Osteoblast (primary cell): ENCODE measurements at places on chromosomes 7 and 10.

- DNase-seq, result peak; percentile 78
Measured at GRCh38 chr7:157493776-157494175, 157.0 kb downstream of the DNAJB6 start.

DNA sequence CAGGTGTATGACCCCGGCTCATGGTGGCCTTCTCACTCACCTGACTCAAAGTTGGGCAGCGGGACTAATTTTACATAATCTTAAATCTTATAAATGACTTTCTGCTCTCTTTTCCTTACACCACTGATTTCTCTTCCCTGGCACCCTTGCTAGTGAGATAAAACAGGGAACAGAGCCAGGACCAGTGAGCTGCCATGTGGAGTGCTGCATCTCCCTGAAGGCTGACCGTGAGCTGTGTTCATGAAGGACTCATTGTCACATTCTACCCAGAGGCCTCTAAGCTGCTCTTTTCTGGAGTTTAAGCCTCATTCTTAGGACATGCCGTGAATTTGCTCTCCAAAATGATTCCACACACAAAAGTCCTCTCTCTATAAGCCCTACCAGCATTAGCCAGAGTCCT lies 762.3 kb downstream of the AUTS2 start:
- DNase-seq, result no peak

- DNase-seq, result no peak
Measured at GRCh38 chr7:33744293-33745075, 160.9 kb upstream of the BMPER start.

DNA sequence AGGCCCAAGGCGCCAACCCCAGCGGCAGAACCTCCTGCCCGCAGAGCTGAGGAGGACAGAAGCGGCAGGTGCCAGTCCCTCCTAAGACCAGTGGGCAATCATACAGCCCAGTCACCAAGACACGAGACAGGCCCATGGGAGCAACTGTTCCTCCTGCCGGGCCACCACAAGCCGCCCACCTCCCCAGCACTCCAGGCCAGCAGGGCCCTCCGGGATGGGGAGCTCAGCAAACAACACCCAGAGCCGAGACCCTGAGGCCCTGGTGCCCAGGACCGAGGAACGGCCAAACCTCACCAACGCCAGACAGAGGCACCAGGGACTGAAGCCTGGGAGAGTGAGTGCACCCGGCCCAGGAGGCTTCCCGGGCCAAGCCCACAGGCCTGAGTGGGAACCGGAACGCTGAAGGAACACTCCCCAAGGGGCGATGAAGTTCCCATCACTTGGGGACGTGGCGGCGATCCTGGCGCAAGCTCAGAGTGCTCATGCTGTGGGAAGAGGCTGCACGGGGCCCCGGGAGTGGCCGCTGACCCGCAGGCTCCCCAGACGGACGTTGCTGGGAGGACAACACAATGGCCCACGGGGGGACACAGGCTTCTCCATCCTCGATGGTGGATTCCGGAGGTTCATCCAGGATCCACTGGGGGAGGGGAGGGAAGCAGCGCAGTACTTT lies 35.1 kb downstream of the GPER1 start:
- peak; percentile 89 for DNase-seq

DNA sequence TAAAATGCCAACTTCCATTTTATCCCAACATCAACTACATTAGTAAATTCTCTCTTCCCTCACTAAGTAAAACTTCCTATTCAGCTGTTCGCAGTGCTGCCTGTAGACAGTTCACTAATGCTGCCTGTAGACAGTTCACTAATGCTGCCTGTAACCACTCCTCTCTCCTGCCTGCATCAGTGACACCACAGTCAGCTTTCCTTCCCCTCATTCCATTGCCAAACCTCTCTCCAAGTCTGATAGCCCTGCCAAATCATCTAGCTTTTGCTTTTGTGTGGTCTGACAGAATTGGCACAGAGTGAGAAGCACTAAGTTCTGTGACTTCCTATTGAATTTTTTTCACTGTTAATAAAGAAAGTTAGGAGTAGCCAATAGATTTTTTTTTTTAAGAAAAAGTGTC lies 43.0 kb upstream of the MACC1 start:
- DNase-seq, result peak; percentile 31

DNA sequence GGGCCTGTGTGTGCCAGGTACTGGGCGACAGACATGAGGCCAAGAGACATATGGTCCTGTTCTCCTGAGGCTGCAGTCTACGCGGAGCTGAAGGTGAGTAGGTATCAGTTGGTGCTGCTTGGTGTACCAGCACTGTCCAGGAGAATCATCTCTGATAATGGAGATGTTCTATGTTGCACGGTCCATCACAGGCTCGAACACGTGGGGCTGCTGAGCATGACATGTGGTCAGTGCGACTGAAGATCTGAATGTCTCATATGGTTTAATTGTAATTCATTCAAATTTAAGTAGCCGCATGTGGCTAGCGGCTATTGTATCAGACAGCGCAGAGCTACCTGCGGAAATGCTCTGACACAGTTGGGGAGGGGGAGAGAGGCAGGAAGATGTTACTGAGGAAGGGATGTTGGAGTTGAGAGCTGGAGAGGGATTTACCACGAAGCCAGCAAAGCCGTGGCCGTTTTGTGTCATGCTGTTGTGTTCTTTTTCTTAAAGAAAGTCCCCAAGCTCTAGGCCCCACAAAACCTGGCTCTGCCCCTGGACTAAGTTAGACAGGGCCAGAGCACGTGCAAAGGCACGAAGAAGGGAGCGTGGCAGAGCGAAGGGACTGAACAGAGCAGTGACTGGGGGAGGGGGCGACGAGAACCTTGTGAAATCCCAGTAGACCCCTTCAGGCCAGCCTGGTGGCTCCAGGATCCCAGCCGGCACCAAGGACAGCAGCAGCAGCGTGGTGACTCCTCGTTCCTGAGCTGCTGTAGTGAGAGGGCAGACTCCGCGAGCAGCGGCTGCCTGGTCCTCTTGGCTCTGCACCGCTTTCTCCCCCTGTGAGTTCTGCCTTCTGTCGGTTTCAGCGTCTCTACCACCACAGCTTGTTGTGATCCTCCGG lies 20.0 kb downstream of the SMKR1 start:
- DNase-seq, result peak; percentile 82

- DNase-seq, result peak; percentile 60
Measured at GRCh38 chr7:144386741-144387140, 16.8 kb downstream of the NOBOX start.

DNA sequence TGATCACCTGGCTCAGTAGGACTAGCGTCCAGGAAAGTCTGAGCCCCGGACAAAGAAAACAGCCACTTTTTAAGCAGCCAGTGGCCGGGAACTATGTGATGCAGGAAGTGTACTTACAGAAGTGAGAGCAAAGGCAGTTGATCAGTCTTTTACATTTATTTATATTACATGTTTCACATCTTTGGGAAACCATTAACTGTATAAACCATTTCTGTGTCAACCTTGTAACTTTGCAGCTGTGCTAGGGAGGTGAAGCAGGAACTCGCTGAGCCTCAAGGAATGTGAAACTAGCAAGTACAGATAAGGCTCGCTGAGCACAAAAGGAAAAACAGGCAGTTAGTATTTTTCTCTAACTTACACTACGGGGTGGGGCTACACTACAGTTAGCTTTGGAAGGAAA lies 39.9 kb upstream of the HECW1 start:
- no peak for DNase-seq

DNA sequence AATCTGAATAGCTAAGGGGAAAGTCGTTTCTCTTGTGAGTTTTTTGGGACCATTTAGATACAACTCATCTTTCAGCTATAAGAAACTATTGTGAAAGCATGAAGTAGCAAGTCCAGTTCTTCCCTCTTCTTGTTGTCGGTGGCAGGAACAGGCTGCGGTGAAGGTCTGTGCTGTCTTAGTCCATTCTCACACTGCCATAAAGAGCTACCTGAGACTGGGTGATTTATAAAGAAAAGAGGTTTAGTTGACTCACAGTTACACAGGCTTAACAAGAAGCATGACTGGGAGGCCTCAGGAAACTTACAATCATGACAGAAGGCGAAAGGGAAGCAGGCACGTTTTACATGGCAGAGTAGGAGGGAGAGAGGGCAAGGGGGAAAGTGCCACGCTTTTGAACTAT lies 261.8 kb downstream of the GATA3 start:
- no peak for DNase-seq

GRCh38 chr7:81501220-81501619 lies 268.6 kb downstream of the HGF start:
- DNase-seq, result no peak

DNA sequence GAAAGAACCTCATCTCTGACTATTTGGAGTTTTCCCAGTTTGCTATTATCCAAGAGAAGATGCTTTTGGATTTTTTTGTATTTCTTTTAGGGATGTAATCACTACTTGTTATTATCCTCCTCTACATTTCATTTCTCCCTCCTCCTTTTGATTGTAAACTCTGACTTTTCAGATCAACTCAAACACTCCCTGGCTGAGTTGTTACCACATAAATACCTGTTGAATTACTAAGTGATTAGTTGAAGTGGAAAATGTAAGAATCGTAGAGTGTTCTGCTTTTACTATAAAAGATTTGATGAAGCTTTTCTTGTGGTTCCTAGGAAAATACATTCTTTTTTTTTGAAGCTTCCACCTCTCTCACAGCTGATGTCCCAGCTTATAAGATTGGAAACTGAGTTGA lies 164.1 kb upstream of the C1GALT1 start:
- no peak for DNase-seq

DNA sequence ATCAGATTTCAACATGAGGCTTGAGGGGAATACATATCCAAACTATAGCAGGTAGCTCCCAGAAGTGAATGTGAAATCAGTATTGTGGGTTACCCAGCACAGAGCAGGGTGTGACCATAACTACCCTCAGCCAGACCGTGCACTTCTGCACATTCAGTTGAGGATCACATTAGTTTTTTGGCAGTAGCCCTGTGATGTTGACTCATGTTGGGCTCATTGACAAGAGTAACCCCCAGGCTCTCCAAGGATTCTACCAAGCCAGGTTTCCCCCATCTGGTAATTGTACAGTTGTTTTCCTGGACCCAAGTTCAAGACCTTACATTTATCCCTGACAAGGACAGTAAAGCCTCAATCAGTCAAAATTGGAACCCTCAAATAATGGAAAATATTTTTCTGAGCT lies 11.7 kb upstream of the CPA4 start:
- DNase-seq, result peak; percentile 85

DNA sequence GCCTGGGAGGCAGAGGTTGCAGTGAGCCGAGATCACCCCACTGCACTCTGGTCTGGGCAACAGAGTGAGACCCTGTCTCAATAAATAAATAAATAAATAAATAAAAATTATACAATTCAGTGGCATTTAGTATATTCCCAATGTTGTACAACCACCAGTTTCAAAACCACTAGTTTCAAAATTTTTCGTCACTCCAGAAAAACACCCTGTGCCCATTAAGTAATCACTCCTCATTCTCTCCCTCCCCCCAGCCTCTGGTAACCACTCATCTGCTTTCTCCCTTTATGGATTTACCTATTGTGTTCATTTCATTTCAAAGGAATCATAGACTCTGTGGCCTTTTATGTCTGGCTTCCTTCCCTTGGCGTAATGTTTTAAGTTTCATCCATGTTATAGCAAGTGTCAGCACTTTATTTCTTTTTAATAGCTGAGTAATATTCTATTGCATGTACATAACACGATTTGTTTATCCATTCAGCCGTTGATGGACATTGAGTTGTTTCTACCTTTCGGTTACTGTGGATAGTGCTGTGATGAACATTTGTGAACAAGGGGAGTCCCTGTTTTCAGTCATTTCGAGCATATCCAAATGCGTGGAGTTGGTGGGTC lies 29.4 kb upstream of the GOLGA7B start:
- DNase-seq, result no peak

GRCh38 chr7:855686-856369 lies 20.5 kb upstream of the GET4 start:
- peak; percentile 77 for DNase-seq

DNA sequence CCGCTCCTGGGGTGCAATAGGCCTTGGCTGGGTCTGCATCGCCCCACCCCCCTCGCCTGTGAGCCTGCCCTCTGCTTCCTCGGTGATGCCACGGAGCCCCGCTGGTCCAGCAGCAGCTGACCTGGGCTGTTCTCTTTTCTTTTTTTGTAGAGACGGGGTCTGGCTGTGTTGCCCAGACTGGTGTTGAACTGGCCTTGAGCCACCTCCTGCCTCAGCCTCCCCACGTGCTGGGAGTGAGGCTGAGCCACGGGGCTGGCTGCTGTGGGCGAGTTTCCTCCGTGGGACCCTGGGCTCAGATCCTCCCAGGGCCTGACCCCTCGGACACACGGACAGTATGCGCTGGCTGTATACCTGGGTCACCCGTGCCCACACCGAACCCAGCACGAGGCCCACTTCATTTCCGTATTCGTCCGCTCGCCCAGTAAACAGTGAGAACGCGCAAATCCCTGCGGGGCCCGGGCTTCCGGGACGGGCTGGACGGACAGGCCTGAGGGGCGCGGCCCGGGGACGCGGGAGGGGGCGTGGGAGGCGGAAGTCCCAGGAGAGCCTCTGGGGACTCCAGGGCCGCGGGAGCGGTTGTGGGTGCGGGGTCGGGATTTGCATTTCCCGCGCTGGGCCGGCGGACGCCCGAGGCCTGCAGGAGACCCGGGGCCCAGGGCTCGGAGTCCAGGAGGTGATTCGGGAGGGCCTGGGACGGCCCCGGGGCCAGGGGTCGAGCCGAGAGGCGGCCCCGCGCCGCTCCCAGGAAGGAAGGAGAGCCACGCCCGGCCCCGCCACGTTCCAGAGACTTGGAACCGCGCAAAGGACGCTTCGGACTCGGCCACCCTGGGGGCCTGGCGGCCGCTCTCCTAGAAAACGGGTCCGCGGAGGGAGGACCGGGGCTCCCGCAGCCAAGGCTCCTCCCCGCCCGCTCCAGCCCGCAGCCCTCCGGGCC lies 57.7 kb upstream of the DNAJB6 start:
- peak; percentile 94 for DNase-seq

GRCh38 chr7:93029056-93029455 lies 88.7 kb downstream of the SAMD9 start:
- no peak for DNase-seq
